ENCODE measurements at places on chromosomes 6 and 20.

DNA sequence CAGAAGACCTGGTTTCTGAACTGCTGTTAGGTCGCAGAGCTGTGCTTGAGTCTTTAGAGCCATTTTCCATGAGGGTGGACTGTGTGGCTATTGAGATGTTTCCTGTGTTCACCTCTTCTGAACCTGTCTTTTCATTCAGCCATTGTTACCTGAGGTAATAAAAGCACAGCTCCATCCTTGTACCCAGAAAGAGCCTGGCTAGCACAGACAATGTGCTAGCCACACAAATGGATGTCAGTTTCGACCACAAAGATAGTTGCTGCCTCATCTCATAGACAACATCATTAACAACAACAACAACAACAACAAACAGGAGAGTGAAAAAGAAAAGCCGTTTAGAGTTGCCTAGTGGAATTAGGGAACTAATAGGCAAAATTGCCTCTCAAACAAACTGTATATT, 114.7 kb downstream of the MYO6 start:
- DNase-seq = no peak

DNA sequence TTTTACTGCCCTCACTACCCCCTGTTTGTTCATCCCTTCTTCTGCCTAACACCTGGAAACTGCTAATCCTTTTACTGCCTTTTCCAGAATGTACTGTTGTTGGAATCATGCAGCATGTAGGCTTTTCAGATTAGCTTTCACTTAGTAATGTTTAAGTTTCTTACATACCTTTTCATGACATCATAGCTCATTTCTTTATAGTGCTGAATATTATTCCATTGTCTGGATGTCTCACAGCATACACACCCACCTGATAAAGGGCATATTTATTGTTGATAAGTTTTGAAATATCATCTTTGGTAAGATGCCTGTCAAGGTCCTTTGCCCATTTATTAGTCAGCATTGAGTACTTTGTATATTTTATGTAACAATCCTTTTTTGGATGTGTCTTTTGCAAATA, 588.2 kb upstream of the NRSN1 start:
- DNase-seq = no peak

DNA sequence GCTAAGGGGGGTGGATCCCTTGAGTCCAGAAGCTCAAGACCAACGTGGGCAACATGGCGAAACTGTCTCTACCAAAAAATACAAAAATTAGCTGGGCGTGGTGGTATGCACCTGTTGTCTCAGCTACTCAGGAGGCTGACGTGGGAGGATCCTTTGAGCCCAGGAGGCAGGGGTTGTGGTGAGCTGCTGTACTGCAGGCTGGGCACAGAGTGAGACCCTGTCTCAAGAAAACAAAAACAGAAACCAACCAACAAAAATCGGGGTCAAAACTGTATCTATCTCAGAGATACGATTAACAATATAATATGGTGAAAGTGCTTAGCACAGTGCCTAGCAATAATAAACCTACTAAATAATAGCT, 20.7 kb upstream of the BCAS1 start:
- DNase-seq = no peak

DNA sequence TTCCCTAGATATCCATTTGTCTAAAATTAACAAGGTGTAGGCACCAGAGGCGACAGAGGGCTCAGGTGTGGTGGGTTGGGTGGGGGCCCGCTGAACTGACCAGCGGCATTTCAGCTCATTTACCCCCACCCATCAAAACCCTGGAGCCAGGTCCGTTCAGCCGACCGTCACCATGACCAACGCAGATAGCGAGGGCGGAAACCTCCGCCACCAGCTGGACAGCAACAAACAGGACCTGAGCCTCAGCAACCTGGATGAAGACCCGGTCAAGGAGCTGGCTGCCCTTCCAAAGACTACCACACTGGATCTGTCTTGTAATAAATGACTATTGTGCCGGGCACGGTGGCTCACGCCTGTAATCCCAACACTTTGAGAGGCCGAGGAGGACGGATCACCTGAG, 120.8 kb upstream of the LGSN start:
- DNase-seq = no peak

DNA sequence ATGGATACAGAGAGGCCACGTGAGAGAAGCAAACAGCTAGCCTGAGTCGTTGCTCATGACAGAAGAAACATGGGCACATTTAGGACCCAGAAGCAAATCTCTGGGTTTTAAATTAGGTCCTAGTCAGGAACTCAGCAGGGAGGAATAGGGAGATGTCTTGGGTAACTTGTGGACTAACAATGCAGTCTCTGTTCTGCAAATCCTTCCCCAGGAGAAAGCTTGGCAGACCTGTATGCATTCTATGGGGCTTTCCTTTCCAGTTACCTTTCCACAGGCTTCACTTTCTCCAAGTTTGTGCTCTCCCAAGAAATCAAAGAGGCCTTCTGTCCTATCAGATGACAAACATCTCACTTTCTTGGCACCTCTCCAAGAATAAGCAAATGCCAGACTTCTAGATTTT, 47.2 kb upstream of the PLCB4 start:
- DNase-seq = no peak

DNA sequence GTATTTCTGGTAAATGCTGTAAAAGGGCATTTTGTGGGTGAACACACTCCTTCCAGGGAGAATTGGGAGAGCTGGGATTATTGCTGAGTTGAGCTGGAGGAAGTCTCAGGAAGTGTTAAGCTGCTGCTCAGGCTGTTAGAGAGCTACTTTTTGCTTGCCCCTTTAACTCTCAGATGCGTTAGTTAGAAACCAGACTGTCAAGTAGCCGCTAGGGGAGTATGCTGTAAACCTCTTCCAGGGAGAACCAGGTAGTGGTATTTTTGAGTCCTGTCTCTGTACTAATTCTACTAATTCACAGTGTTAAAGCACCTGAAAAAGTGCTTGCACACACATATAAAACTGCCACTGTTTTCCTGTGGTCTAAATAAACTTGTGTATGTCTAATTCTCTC, 6.6 kb upstream of the GFRAL start:
- DNase-seq = no peak

- DNase-seq = no peak
Measured at GRCh38 chr6:3405182-3405518, 51.7 kb downstream of the SLC22A23 start.

DNA sequence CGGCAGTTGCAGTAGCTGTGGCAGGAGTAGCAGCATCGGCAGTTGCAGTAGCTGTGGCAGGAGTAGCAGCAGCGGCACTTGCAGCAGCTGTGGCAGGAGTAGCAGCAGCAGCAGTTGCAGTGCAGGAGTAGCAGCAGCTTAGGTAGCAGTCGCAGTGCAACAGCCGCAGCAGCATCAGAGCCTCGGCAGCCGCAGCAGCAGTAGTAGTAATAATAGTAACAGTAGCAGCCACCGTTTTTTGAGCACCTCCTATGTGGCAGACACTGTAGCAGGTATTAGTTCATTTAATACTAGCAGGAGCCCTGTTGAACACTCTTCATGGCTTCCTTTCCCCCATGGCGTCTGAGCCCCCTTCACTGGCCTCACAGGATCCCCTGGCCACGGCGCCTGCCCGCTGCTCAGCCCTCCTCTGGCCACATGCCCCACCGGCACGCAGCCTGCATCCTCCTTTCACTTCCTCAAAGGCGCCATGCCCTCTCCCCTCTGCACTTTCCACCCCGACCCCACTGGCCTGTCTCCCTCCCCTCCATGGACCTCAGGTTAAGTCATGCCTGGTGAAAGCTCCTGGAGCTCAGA, 19.1 kb upstream of the IRF4 start:
- no peak for DNase-seq

GRCh38 chr6:25934735-25935313, 4.3 kb upstream of the SLC17A2 start:
- no peak for DNase-seq

DNA sequence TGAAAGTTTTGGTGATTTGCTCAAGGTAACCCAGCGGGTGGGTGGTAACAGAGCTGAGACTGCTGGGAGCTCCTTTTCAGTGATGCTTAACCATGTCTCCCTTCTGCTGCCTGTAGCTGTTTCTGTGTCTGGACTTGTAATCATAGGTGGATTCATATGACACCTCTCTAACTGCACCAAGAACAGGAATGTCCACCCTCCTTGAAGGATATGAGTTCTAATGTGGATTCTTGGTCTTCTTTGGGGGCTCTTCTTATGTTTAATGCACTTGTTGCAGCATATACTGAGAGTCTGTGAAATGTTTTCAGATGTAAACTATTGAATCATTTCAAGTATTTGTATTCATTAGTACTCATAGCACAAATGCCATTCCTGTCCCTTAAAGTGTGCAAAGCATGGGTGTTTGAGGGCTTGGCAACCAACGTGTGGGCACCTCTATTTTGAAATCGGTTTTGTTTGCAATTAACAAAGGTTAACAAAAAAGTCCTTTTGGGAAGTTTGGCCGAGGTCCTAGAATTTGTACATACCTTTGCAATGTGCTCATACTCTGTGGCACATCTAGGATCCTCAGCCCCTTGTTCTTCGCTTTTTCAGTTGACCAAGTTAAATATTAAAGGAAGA, 138.0 kb downstream of the SOX4 start:
- no peak for DNase-seq

DNA sequence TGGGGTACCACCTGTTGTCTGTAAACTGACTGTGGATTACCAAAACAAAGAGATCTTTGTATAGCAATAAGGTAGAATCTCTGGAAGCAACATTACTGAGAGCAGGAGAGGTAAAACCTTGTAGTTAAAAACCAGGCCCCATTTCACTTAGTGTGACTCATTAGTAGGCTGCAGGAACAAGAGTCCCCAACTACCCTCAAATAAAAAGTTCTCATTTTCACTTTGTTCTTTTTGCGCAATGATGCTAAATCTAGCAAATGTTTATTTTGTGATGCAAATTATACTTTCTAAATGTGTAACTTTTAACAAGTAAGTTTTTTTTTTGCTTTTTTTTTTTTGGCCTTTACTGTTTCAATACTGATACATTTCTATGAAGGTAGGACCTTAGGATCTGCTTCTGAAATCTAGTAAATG, 67.1 kb downstream of the ESF1 start:
- DNase-seq = no peak

GRCh38 chr6:159959976-159960384, 8.9 kb upstream of the IGF2R start:
- DNase-seq = no peak

DNA sequence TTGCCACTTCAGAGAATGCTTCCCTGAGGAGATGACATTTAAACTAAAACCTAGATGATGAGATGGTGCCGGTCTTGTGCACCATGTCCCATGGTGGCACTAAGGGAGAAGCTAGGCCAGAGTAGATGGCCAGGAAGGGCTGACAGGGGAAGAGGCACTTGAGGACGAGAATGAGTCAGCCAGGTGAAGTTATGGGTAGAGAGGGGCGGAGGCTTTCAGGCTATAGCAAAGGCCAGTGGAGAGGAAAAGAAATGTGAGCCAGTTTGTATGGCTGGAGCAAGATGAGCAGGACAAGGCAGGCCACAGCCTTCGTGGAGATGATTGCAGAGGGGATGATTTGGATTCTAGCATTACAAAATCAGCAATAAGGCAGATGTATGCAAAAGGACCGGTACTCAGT, 44.7 kb upstream of the ADGRF4 start:
- DNase-seq = no peak

GRCh38 chr20:57691699-57692098, 18.1 kb downstream of the PMEPA1 start:
- no peak for DNase-seq

DNA sequence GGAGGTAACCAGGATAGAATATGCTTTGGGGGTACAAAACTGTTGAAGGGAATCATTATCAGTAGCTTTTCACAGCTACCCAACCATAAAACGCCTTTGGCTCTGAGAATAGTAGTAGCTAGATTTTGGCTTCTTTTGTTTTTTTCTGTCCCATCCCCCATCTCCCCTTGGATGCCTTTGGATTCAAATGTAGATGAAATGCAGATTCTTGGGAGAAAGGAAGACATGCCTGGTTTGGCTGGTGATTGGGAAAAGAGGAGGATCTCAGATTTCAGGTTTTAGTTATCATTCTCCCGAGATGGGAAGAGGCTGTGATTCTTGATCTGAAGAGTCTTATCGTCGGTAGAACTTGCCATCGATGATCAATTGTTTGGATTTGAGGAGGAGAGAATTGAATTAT, 3.5 kb upstream of the CDYL start:
- DNase-seq = no peak

DNA sequence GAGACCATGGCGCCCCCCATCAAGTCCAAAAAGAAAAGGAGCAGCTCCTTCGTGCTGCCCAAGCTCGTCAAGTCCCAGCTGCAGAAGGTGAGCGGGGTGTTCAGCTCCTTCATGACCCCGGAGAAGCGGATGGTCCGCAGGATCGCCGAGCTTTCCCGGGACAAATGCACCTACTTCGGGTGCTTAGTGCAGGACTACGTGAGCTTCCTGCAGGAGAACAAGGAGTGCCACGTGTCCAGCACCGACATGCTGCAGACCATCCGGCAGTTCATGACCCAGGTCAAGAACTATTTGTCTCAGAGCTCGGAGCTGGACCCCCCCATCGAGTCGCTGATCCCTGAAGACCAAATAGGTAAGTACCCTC, 41.7 kb upstream of the NAA20 start:
- DNase-seq = no peak

DNA sequence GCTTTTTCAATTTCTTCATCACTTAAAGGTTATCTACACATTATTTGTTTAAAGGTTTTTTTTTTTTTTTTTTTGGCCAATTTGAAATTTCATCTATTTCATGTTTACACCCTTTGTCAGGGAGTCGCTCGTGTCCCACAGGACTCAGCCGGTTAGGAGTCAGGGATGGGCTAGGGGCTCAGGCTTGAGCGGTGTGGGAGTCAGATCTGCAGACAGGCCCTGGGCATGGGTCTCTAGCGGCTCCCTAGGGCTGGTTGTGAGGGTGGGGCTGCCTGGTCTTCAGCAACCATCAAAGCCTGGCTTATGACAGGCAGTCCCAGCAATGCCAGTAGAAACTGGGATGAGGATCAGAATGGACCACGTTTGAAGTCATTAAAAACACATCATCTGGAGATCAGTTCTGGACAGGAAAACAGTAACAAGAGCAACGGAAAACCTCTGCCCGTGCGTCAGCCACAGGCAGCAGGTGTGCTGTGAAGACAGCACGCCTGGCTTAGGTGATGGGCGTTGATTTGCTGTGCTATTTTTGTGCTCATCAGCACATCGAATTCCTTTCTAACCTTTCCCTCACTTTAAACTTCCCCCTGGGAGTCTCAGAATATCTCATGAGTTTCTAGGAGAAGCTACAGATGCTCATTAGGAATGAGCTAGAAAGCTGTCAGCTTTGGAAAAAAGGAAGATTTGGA, 91.3 kb upstream of the MPC1 start:
- no peak for DNase-seq

- no peak for DNase-seq
Measured at GRCh38 chr6:46056906-46057529, 41.4 kb upstream of the CLIC5 start.

DNA sequence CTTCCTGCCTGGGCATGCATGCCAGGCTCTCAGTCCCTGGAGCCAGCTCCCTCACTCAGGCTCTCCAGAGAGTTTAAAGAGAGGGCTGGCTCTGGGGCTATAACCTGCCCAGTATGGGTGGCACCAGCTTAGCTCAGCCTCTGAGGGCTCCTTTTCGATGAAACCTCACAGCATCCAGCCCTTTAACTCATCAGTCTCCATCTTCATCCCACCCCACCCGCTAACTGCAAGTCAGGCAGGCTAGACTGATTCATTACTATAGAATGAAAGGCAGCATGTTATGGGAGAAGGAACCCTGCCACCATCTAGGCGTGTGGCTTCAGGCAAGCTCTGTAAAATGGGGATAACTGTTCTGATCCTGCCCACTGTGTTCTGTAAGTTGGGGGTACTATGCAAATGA, 53.5 kb downstream of the RAB44 start:
- DNase-seq = no peak

Data from stimulated activated CD8-positive, alpha-beta memory T cell treated with anti-CD3 and anti-CD28 coated beads, Interleukin-4, amount 100 ng/mL, for 1 hour (primary cell).